Activated CD8-positive, alpha-beta memory T cell treated with anti-CD3 and anti-CD28 coated beads for 1 hour (primary cell): ENCODE measurements at places on chromosomes 4 and X.

DNA sequence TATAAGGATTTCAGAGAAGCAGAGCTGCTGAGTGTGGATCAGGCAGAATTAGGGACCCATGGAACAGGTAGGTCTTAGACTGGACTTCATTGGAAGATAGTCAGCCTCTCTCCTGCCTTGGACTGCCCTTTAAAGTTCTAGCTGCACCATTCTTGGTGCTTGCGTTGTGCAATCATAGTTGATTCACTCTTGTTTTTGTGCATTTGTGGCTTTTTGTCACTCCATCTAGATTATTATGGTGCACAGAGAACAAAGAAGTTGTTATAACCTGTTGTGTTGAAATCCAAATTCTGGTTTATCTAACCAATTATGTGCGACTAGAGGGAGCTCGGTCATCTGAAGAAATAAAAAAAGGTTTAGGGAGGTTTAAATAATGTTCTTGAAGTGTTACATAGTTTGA lies 59.3 kb downstream of the JADE1 start:
- no peak for DNase-seq

GRCh38 chrX:83771664-83772063 lies 89.3 kb upstream of the CYLC1 start:
- no peak for DNase-seq

DNA sequence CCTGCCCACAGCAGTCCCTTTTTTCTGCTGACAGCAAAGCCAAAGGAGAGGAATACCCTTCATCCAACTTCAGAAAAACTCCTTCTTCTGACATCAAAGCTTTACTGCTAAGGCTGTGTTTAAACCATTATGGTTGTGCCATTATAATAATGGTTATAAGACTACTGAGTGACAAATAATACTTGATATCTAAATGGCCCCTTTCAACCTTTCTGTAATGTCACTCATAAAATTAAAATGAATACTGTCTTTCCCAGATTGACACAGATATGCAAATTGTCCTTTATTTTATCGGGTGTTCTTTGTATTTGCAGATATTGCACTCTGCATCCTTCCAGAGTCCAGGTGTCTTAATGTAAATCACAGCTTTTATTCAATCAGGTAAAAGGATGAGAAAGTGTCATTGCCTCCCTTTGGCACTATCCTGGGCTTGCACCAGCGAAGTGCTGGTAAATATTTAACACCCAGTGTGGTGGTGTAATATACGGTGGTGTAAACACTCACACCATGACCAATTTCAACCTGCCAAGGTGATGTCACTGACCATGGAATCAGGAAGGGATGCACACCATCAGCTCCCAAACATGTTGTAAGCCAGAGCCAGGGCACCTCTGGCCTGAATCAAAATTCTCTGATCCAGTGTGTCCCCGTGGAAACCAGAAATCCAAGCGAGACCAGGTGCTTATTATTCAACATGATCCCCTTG lies 139.4 kb upstream of the TENM3 start:
- DNase-seq, result no peak

GRCh38 chr4:74453037-74453635 lies 8.2 kb downstream of the AREG start:
- no peak for DNase-seq

DNA sequence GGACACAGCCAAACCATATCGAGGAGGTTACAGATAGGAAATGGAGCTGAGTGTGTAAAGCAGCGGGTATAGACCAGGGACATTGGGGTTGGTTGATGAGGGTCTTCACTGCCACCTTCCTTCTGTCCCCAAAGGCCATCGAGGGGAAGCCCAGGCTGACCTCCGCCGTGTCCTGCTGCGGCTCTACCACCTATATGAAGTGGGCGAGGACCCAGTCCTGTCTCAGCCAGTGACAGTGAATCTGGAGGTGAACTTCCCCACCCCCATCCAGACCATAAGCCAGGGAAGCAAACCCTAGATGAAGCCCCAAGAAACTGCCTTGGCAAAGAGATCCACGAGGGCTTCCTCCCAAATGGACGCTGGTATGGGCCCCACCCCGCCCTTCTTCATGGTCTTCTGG lies 23.2 kb upstream of the MRFAP1 start:
- DNase-seq, result no peak

DNA sequence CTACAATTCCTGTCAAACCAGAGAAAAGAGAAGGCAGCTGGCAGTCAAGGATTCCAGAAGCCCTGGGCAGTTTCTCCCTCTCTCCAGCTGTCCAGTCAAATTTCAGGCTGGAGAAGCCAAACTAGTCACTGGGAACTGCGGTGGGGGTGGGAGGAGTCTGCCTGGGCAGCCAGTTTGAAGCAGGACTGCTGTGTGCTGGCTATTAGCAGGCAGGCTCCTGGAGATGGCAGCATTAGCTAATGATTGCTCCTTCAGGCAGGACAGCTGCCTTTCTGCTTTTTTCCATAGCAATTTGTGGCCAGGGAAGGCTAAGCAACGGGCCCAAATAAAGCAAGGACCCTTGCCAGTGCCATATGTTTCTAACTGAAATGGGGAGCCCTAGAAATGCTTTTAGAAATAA lies 44.7 kb upstream of the FGF13 start:
- no peak for DNase-seq

- no peak for DNase-seq
Observed at GRCh38 chr4:20075248-20075871, 176.3 kb upstream of the SLIT2 start.

DNA sequence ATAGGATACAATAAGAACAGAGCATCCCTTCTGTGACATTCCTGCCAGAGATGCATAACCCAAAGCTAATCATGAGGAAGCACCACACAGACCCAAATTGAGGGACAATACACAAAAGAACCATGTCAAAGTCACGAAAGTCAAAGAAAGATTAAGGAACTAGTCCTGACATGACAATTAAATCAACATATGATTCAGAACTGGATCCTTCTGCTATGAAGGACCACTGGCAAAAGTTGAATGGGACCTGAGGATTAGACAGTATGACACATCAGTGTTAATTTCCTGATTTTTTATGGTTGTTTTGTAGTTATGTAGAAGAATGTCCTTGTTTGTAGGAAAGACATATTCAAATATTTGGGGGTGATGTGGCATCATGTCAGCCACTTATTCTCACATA lies 13.9 kb downstream of the ACOT9 start:
- no peak for DNase-seq

DNA sequence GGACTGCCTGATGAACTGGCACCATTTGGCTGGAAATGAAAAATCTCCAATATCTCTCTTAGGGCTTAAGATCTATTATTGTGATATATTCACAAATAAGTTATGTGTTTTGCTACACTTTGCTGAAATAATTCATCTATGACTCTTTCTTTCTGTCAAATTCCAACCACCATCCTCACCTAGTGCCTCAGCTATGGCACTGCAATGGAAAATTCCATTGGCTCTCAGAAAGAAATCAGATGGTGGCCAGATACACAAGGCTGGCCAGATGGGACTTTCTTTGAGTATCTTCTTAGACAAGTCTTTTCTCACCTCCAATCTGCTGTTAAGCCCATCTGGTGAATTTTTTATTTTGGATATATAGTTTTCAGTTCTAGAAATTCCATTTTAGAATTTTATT lies 28.0 kb downstream of the NAT8L start:
- DNase-seq, result no peak

GRCh38 chrX:136586386-136586785 lies 54.4 kb downstream of the VGLL1 start:
- DNase-seq, result no peak

DNA sequence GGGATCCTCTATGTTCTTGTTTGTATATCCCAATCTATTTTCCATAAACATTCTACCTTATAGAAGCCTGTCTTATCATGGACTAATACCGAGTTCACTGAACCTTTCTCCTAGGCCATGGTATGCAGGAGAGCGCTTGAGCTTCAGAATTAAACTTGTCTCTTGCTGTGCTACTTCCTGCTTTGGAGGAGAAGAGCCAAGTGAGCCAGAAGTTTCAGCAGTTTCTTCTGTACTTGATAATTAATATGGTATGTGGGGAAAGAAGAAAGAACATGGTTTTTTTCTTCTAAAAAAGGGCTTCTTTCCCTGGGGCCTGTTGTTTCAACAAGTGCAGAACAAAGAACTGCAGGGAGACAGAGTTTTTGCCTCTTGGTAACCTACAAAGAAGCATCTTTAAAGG lies 172.8 kb downstream of the ATG4A start:
- DNase-seq, result no peak

- DNase-seq, result no peak
Observed at GRCh38 chr4:72243641-72244040, 211.8 kb downstream of the NPFFR2 start.

- DNase-seq, result no peak
Observed at GRCh38 chr4:106238820-106239420, 77.1 kb downstream of the TBCK start.

- no peak for DNase-seq
Observed at GRCh38 chr4:336099-336892, 1.3 kb upstream of the ZNF141 start.

DNA sequence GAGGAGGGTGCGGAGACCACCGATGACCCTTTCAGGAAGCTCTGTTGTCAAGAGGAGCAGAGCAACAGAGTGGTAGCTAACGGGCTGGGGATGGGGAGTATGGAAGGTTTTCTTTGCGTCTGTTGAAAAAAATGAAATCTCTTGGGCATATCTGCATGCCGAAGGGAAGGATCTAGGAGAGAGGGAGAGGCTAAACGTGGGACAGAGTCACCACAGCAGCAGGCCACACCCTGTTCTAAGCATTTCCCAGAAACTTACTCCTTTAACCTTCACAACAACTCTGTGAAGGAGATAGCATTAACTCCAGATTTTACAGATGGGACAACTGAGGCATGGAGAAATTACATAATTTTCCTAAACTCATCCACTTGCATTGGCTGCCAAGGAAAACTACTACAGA lies 71.8 kb upstream of the EXOC1L start:
- no peak for DNase-seq

GRCh38 chrX:109704563-109704962 lies 28.5 kb downstream of the ACSL4 start:
- no peak for DNase-seq

- no peak for DNase-seq
Observed at GRCh38 chr4:104571341-104571740, 76.6 kb upstream of the CXXC4 start.

DNA sequence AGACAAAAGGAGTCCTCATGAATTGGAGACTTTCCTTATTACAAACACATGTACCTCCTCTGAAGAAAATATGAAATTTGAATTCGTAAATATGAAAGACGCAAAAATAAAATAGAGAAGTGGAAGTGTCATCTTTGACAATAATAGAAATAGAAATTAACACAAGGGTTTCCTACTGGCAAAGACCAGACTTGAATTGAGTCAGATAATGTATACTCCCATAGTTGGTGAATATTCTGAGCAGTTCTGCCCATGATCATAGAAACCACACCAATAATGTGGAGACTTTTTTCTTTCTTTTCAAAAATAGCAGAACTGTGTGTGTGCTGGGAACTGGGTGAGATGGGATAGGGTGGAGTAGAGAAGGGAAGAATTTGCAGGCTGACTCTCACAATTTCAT lies 277.7 kb upstream of the TET2 start:
- no peak for DNase-seq

- no peak for DNase-seq
Observed at GRCh38 chr4:76738086-76738931, 159.6 kb downstream of the SOWAHB start.

DNA sequence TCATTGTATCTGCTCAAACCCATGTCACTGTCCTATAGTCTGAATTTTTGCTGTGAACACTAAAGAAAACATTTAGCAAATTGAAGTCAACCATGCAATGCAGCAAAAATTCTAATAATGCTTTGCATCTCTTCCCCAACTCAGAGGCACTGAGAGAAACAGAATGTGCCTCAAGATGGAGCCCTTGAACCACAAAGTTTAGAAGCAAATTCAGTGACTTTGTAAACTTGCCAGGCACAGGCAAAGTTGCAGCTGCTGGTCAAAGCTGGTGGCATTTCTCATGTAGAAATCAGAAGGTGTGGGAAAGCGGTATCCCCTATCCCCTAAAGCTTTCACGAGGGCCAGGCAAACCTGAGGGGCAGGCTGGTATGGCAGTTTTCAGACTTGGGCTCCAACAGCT lies 121.7 kb upstream of the DIPK2B start:
- no peak for DNase-seq

DNA sequence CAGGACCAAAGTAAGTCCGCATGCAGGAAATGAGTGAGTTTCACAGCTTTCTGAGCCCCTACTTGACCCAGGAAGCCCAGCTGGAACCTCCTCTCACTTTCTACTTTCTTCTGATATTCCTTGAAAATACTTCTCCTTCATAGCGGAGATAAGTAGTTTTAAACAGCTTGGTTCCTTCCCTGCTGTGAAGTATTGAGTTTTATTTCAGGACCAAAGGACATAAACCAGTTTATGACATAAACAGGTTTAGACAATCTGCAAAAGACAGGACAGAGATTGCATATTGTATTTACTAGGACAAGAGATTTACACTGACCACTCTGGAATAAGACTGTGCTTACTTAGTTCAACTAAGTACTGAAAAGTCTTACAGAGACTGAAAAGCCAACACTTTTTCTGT lies 54.8 kb downstream of the PAGE2 start:
- DNase-seq, result no peak
